ENCODE measurements at places on chromosomes 4 and X.
A peak's percentile ranks its signal among the peaks of the same experiment; 100 is the strongest.

- peak; percentile 91 for DNase-seq
Observed at GRCh38 chr4:184792950-184793555, 32.7 kb downstream of the ACSL1 start.

DNA sequence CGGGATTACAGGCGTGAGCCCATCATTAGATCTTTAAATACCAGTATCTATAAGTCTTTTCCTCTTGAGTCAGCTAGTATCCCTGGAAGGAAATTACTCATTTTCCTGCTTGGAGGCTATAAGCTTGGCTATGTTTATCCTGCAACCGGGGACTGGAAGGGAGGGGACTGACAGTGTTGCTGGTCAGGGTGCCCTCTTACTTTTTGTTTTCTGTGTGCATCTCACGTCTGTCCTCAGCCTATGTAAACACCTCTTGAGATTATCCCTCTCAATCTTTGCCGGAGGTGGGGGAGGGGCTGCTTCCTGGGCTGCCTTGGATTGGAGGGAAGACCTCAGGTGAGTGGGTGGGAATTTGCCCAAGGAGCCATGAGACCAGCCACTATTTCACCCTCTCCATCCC is 37.0 kb downstream of the HTT start:
- no peak for DNase-seq

- no peak for DNase-seq
Observed at GRCh38 chr4:34939073-34939472, 1305.2 kb downstream of the ARAP2 start.

GRCh38 chr4:169120624-169121023 is 110.6 kb upstream of the CBR4 start:
- DNase-seq, result no peak

- no peak for DNase-seq
Observed at GRCh38 chr4:38987491-38987890, 44.7 kb downstream of the TMEM156 start.

DNA sequence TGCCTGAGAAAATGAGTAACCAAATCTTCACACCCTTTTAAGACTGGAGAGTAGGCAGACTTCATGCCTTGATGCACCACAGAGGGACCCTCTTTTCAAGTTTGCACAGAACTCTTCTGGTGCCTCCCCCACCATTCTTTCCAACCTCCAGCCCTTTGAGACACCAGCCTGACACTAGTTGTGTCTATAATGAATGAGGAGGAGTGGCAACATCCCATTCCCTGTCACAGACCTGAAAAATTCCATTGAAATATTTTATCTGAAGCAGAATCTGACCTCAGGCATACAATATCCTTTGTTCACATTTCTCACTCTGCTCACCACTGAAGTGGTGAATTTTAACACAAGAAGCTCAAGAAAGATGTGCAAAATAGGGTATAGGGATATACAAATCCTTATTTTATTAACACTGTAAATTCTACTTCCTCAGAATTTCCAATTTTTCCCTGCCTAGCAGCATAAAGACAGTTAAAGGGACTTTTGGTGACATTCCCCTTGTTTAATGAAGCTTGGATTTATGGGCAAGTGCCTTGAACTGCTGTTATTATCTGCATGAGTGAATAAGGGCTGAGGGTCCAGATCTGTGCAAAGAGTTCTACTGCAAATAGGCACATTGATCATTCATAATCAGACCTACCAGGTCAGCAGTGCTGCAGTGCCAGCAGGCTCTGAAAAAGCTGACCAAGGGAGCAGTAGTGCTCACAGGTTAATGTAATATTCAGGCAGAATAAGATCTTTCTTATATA is 149.9 kb upstream of the PAQR3 start:
- DNase-seq, result no peak

DNA sequence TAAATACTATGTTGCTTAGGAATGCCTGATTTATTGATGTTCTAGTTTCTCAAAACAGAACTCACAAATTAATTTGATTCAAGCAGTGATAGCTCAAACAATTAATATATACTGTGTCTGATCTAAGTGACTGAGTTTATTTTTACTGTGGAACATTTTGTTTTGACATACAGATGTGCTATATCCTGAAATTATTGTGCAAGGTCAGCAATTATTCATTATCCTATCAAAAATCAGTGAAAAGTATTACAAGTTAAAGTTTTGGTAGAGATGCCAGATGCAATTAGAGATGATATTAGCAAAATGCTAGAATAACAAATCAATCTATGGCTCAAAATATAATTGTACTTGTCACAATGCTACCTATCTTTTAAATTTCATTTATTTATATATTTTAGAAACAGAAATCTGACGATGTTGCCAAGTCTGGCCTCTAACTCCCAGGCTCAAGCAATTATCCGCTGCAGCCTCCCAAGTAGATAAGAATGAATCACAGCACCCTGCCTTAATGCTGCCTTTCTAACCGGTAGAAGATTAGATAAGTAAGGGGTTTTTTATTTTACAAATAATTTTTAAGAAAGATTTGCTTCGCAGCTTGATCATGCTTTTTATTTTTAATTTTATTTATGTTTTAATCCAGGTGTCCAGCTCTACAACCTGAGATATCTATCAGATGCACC is 825.5 kb upstream of the NDST4 start:
- no peak for DNase-seq

DNA sequence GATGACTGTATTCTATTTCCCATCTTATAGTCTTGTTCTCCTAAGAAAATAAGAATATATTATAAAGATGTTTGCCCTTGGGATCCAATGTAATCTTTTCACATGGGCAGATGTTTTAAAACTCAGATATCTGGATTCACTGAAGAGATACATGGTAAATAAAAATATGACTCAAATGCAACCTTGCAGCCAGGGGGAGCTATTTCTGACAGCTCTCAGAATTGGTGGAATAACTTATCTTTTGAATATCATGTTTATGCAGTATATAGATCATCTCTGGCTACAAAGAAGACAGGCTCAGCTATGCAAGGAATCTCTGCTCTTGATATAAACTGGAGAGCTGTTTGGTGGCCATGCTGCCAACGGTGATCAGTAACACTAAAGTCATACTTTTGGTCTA is 274.7 kb downstream of the GLUD2 start:
- no peak for DNase-seq

GRCh38 chr4:105158837-105159236 is 12.2 kb downstream of the TET2 start:
- DNase-seq, result no peak

- no peak for DNase-seq
Observed at GRCh38 chr4:184854673-184855072, 28.9 kb upstream of the ACSL1 start.

- DNase-seq, result no peak
Observed at GRCh38 chrX:31061091-31061490, 10.8 kb downstream of the FTHL17 start.

- DNase-seq, result no peak
Observed at GRCh38 chr4:76729980-76730379, 168.0 kb downstream of the SOWAHB start.

GRCh38 chrX:149472625-149473024 is 32.5 kb downstream of the IDS start:
- peak; percentile 51 for DNase-seq

- no peak for DNase-seq
Observed at GRCh38 chrX:114162068-114162735, 421.7 kb upstream of the HTR2C start.

DNA sequence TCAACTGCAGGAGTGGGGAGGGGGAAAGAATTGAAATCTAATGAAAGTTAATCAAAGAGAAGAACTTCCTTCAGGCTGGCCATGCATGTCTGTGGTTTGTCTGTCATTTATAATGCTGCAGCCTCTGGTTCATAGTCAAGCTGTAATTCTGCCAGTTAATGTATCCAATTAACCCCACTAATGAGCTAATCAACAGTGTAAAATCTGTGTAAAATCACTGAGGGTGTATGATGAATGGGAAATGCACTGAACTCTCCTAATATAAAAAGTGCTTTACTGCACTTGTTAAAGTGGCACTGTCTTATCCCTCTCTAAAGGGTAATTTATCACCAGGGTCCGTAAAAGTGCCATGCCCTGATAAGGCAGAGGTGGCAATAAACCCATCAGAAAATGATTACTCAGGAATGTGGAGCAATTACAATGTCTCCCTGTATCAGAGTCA is 798.1 kb downstream of the PDHA2 start:
- DNase-seq, result no peak

All from epithelial cell of proximal tubule (primary cell).